Lower leg skin (tissue), 4 donors: ENCODE measurements at places on chromosomes 1 and 21. TPM values are rescaled to one million over a fixed set of nuclear protein-coding genes. Genes with fewer than 3 reads are reported as not detected.

The CSMD2 gene
- total RNA-seq, result 0.11 TPM

The LRRC38 gene
- total RNA-seq, result 1.2 TPM

The REN gene
- total RNA-seq, result 0.17 TPM

The ANKRD35 gene
- total RNA-seq, result 54.6 TPM

The PDZK1IP1 gene
- total RNA-seq, result 121 TPM

The HAO2 gene
- total RNA-seq, result 3.5 TPM

The VAV3 gene
- 145 TPM for total RNA-seq

The RAB3B gene
- total RNA-seq, result 2.4 TPM

The C21orf58 gene
- 2.2 TPM for total RNA-seq

The TCHH gene
- 1.4 TPM for total RNA-seq

The NCAM2 gene
- 0.76 TPM for total RNA-seq

The RSPH1 gene
- 3.7 TPM for total RNA-seq

The NR1I3 gene
- total RNA-seq, result 2.1 TPM

The ZNF697 gene
- total RNA-seq, result 2.3 TPM

The FAM163A gene
- not detected for total RNA-seq

The CLCA1 gene
- total RNA-seq, result not detected

The NPR1 gene
- 4.3 TPM for total RNA-seq

The GOLT1A gene
- 1.5 TPM for total RNA-seq

The KIF21B gene
- total RNA-seq, result 1.6 TPM

The KCNA3 gene
- total RNA-seq, result 0.32 TPM

The LYPLAL1 gene
- total RNA-seq, result 16.2 TPM

The FOXO6 gene
- 3.5 TPM for total RNA-seq

The RGS4 gene
- 0.36 TPM for total RNA-seq

The ACBD6 gene
- total RNA-seq, result 31.3 TPM

The SESN2 gene
- 13.6 TPM for total RNA-seq

The OR10Z1 gene
- total RNA-seq, result not detected

The CKS1B gene
- total RNA-seq, result 58.7 TPM

The TMEM63A gene
- 39.5 TPM for total RNA-seq

The ADGRB2 gene
- 4.4 TPM for total RNA-seq

The ADAM30 gene
- not detected for total RNA-seq

The WDR64 gene
- not detected for total RNA-seq

The LINGO4 gene
- not detected for total RNA-seq

The RHBDL2 gene
- 30.6 TPM for total RNA-seq

The PRAMEF5 gene
- total RNA-seq, result not detected

The DSTYK gene
- 18.9 TPM for total RNA-seq

The TNFSF18 gene
- total RNA-seq, result 0.22 TPM

The SLC22A15 gene
- total RNA-seq, result 7.9 TPM

The LGR6 gene
- total RNA-seq, result 2.7 TPM

The COL16A1 gene
- total RNA-seq, result 85.5 TPM

The ATAD3A gene
- 27.2 TPM for total RNA-seq

The VWA5B1 gene
- total RNA-seq, result not detected

The ST6GALNAC5 gene
- 4.3 TPM for total RNA-seq

The ZBTB8B gene
- 0.02 TPM for total RNA-seq

The TP53BP2 gene
- 32.2 TPM for total RNA-seq
